ENCODE measurements at places on chromosomes 13 and 19. TPM values are rescaled to one million over a fixed set of nuclear protein-coding genes. Genes with fewer than 3 reads are reported as not detected.

The DACT3 gene
- total RNA-seq: 1.0 TPM

- no peaks in the 10 kb centered on the region for H3K36me3 ChIP-seq
- H3K4me1 ChIP-seq: peaks cover 73% of the 10 kb centered on the region
- peak; percentile 55 for DNase-seq
- no peak overlapping the region for H3K4me3 ChIP-seq
Observed at GRCh38 chr19:2167896-2168618, 4.3 kb downstream of the DOT1L start.

GRCh38 chr19:49524812-49525455 is 2.9 kb upstream of the RCN3 start:
- H3K27me3 ChIP-seq: no peaks in the 10 kb centered on the region
- no peaks in the 10 kb centered on the region for H3K36me3 ChIP-seq
- no peaks in the 10 kb centered on the region for H3K4me1 ChIP-seq
- no peak overlapping the region for H3K27ac ChIP-seq

DNA sequence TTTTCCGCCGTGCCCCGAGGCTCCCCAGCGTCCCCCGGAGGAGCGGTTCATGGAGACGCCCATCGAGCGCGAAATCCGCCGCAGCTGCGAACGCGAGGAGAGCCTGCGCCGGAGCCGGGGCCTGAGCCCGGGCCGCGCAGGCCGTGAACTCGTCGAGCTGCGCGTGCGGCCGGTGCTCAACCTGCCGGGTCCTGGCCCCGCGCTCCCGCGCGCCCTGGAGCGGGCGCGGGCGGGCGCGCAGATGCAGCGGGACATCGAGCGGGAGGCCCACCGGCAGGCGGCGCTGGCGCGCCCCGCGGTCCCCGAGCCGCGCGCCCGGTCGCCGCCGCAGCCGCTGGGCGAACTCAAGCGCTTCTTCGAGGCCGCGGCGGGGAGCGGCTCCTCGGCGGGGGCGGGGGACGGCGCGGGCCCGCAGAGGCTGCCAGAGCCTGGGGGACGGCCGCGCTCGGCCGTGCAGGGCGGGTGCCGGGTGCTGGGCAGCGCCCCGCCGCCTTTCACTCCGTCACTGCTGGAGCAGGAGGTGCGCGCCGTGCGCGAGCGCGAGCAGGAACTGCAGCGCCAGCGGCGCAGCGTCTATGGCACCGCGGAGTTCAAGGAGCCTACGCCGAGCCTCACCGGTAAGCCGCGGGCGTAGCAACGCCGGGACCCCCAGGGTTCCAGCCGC is 807 bp downstream of the MISP3 start:
- no peaks in the 10 kb centered on the region for H3K27me3 ChIP-seq
- peak overlapping the region; percentile 95 for H3K27ac ChIP-seq
- peak overlapping the region; percentile 88 for H3K4me3 ChIP-seq
- peak; percentile 83 for DNase-seq

DNA sequence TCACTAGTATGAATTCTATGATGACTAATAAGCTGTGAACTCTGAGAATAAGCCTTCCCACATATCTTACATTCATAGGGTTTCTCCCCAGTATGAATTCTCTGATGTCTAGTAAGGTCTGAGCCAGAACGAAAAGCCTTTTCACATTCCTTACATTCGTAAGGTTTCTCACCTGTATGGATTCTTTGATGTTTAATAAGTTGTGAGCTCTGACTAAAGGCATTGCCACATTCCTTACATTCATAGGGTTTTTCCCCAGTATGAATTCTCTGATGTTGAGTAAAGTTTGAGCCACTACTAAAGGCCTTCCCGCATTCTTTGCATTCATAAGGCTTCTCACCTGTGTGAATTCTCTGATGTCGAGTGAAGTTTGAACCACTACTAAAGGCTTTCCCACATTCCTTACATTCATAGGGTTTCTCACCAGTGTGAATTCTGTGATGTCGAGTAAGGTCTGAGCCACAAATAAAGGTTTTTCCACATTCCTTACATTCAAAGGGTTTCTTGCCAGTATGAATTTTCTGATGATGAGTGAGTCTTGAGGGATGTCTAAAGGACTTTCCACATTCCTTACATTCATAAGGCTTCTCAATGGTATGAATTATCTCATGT is 30.7 kb upstream of the ZFP82 start:
- no peaks in the 10 kb centered on the region for H3K27me3 ChIP-seq
- DNase-seq: no peak
- no peak overlapping the region for H3K4me3 ChIP-seq
- H3K36me3 ChIP-seq: no peaks in the 10 kb centered on the region
- no peaks in the 10 kb centered on the region for H3K4me1 ChIP-seq

GRCh38 chr13:71967990-71968389 is 101.0 kb upstream of the DACH1 start:
- no peaks in the 10 kb centered on the region for H3K4me1 ChIP-seq
- DNase-seq: no peak
- no peaks in the 10 kb centered on the region for H3K36me3 ChIP-seq
- H3K4me3 ChIP-seq: no peak overlapping the region
- no peak overlapping the region for H3K27ac ChIP-seq
- H3K27me3 ChIP-seq: no peaks in the 10 kb centered on the region

GRCh38 chr19:22832031-22832762 is at the start of gene ZNF723:
TSS of gene ZNF723 (plus strand) at chr19:22832291. CDS start at chr19:22832380, 89 bp downstream.
- H3K4me1 ChIP-seq: no peaks in the 10 kb centered on the region
- no peaks in the 10 kb centered on the region for H3K27me3 ChIP-seq

The PEX11G gene
- 2.0 TPM for total RNA-seq
